ENCODE measurements at places on chromosomes 2 and 18. TPM values are rescaled to one million over a fixed set of nuclear protein-coding genes. Genes with fewer than 3 reads are reported as not detected.

GRCh38 chr2:56335101-56335500, 151.3 kb downstream of the CCDC85A start:
- no peak for DNase-seq

Gene EPAS1
- 2.0 TPM for polyA plus RNA-seq

DNA sequence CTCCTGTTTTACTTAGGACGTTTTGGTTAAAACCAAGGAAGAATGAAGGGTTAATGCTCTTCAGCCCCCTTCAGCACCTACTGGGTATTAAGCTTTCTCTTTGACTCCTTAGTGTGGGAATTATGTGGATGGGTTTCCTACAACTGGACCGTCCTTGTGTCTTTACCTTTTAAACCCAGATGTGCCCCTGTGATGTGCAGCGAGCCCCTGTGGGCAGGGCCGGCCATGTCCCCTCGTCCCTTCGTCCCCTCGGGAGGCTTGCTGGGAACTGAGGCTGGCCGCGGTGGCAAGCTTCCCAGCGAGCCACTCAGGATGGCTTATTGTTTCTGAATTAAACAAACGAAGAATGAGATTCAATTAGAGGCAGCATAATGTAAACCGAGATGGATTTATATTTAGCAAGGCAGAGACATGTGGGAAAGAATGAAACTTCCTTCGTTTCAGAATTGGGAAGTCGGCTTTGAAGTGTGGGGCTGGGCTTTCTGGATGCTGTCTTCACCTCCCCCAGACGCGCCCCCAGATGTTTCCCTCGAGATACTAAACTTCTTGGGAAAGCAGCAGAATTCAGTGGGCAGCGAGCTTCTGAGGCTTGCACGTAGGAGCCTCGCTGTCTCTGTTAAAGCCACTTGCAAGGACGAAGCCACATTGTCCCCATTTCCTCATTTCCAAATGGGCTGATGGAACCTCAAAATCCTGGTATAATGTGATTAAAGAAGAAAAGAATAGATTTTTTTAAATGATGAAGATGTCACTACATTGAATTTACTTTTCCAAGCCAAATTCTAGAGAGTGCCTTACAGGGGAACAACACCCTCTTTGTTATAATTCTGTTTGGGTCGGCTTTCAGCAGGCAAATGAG, 146.0 kb downstream of the VAPA start:
- no peak for DNase-seq

DNA sequence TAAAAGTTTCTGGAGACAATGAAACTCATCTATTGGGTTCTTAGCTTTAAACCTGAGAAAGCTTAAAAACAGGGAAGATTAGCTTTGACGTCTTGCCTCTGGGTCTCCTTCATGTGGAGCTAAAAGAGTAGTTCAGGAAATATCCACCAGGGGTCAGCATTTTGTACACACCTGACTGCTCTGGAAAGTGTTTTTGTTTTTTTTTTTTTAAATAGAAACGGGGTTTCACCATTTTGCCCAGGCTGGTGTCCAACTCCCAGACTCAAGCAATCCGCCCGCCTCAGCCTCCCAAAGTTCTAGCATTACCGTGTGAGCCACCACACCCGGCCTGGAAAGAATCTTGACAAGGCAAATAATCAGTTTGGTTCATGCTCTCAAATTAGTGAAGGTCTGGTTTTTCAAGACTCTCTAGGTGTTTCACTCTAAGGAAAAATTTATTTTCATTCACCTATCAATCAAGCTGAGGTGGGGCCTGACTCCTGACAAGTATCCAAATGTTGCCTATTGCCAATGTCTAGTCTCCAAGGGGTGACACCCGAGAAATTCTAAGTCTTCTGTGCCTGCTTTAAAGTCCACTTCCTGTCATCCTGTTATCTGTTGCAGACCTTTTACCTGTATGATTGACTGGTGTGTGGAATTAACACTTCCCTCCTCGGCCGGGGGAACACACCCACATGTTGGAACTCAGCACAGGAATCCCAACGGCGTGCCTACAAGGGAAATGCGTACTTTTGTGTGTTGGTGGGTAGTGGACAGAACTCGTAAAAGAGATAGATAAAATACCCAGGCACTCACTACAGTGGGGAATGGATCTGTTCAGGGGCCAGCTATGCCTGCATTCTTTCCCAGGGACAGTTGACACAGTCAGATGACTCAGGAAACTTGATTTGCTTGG, 11.3 kb downstream of the IL1RN start:
- peak; percentile 48 for DNase-seq

Gene CNDP1
- 0.09 TPM for polyA plus RNA-seq

Gene SMARCAL1
- 17.9 TPM for polyA plus RNA-seq

Gene TMEM178A
- 11.2 TPM for polyA plus RNA-seq
